ENCODE measurements at places on chromosomes 1 and 21. TPM values are rescaled to one million over a fixed set of nuclear protein-coding genes. Genes with fewer than 3 reads are reported as not detected.

Gene TRIM67
- total RNA-seq: not detected

DNA sequence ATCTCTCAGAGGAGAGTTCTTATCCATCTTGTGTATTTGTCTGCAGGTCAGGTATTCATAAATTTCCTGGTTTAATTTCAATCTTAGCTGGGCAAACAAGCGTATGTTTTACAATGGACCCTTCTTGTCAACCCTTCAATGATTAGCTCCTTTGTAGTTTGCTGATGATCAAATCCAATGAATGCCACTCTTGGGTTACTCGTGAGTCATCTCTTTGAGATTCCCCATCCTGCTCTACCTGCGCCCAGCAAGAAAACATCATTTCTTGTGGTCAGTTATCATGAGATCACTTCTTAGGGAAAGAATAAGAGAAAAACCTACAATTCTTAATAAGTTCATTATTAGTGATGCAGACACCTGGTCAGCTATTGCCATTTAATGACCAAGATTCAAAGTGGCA is 572.3 kb upstream of the PKN2 start:
- H3K27me3 ChIP-seq: peaks cover 9% of the 10 kb centered on the region
- no peak for DNase-seq
- H3K4me3 ChIP-seq: no peak overlapping the region
- no peaks in the 10 kb centered on the region for H3K4me1 ChIP-seq
- H3K36me3 ChIP-seq: no peaks in the 10 kb centered on the region

GRCh38 chr1:9927259-9927658 is 15.9 kb downstream of the LZIC start:
- no peak for DNase-seq
- H3K36me3 ChIP-seq: peaks cover 3% of the 10 kb centered on the region
- H3K4me3 ChIP-seq: no peak overlapping the region
- H3K27ac ChIP-seq: no peak overlapping the region
- peaks cover 5% of the 10 kb centered on the region for H3K4me1 ChIP-seq

DNA sequence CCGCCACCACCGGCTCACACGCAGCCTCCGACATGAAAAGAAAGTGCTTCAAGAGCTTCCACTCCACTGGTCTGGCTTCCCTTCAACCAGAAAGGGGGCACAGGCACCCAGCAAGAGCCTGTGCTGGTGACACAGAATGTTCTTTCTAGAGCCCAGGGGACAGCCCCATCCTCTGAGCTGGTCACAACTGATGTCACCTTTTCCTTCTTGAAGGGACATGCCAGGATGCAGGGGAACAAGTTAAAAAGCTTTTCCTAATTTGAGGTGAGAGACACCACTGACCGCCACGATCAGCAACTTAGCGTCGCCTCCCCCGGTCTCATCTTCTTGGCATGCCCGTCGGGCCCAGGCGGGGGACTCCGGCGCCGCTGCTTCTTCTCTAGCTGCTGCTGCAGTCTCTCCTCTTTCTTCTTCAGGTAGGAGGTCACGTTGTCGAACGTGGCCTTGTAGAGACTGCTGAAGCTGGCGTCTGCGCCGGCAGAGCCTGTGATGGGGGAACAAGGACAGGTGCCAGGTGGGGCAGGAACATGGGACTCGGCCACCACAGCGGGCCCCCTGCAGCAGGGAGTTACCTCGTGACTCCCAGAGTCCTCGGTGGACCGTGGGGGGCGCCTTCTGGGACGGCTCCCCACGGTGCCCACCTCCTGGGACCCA is 29.5 kb downstream of the WDR4 start:
- H3K36me3 ChIP-seq: peaks cover 10% of the 10 kb centered on the region
- DNase-seq: no peak
- H3K27ac ChIP-seq: peak overlapping the region; percentile 23
- no peak overlapping the region for H3K4me3 ChIP-seq
- peaks cover 4% of the 10 kb centered on the region for H3K4me1 ChIP-seq

GRCh38 chr1:46246548-46247435 is 771 bp upstream of the RAD54L start:
- no peak for DNase-seq
- no peaks in the 10 kb centered on the region for H3K27me3 ChIP-seq
- H3K27ac ChIP-seq: peak overlapping the region; percentile 95
- peak overlapping the region; percentile 96 for H3K4me3 ChIP-seq
- H3K36me3 ChIP-seq: peaks cover 22% of the 10 kb centered on the region
- H3K4me1 ChIP-seq: peaks cover 21% of the 10 kb centered on the region

Data from activated naive CD8-positive, alpha-beta T cell treated with anti-CD3 and anti-CD28 coated beads, Interleukin-2, amount 10 ng/mL, durations not matched to agents 7 days and 5 days (primary cell).